Caco-2 (cell line): ENCODE measurements at places on chromosomes 16 and 17. TPM values are rescaled to one million over a fixed set of nuclear protein-coding genes. Genes with fewer than 3 reads are reported as not detected.

DNA sequence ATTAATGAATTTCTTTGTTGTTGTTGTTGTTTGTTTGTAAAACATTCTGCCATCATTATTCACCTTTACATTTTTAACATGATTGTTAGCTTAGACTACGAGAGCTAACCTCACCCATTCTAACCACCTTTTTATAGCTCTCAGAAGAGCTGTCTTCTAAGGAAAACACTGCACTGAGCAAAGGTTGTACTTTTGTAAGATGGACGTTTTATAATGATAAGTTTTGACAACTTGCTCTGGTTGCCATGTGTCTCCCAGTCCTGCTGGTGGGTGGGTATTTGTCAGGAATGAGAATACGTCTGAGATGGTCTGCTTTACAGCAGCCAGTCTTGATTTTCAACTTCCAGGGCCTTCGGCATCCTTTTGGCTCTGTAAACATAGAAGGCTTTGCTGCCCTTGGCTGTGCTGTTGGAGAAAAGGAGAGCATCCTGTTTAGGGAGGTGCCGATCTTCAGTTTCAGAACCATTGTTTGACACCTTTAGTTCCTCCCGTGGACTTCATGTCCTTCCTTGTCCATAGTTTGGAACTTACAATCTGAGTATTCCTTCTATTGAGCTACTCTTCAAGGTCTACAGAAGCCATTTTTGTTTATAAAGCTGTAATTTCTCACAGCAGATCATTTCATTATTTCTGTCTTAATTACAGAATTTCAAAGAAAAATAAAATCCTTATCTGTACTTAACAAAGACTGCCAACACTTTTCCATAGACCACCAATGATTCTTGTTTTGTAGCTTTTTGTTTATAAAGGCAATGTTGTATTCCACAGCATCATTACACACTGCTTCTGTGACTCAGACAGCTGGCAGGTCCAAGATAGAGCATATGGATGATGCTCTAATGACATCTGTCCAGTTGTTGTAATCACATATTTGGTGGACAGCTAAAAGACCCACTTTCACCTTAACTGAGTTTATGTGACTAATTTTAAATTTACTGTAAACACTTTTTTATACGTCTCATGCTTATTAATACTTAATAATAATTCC, 270.1 kb upstream of the TBX2 start:
- DNase-seq = no peak

GRCh38 chr16:51657848-51658247, 506.8 kb upstream of the SALL1 start:
- DNase-seq = no peak

TEDC2 gene
- total RNA-seq = 29.0 and 30.6 TPM in 2 replicates

GRCh38 chr17:66398617-66399016, 96.2 kb downstream of the PRKCA start:
- DNase-seq = no peak

DNA sequence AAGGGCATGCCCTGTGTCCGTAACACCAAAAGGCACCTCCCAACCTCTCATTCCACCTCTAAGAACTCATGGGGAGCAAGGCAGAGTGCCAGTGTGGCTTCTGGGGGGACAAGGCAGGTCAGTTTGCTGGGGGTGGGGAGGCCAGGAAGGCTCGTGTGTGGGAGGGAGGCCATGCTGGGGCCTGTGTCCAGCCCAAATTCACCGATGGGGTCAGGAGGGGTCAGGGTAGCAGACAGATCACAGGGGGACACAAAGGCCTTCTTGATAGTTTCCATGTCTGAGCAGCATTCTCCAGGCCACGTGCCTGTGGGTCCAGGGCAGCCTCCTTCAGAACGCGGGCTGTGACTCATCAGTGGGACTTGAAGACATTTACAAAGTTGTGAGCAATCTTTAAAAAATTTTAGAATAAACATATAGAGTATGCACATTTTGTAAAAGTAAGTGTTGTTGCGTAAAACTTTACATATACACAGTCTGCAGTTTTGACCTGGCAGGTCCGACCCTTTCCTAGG, 20.9 kb downstream of the SPACA3 start:
- DNase-seq = peak; percentile 61

- DNase-seq = no peak
These were observed 11.2 kb downstream of the NLK start for GRCh38 chr17:28053725-28054124.

DNA sequence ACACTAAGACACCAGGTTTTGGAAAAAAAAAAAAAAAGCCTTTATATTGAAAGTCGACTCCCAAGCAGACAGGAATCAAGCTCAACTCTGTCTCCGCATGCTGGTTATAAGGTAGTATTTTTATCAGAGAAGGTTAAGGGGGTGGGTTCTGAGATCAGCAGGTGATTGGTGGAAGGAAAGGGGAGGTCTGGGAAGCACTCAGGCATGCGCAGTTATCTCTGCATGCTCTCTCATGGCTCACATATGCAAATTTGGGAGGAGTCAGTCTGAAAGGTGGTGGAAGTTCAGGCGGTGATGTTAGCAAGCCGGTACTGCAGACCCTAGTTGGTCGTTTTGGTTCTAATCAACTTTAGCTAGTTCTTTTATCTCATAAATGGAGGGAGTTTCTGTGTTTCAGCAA, 357.6 kb upstream of the C16orf82 start:
- no peak for DNase-seq

- peak; percentile 54 for DNase-seq
These were observed 13.0 kb upstream of the SPNS3 start for GRCh38 chr17:4420692-4421131.

RNF167 gene
- 55.1 and 60.9 TPM in 2 replicates for total RNA-seq

DNA sequence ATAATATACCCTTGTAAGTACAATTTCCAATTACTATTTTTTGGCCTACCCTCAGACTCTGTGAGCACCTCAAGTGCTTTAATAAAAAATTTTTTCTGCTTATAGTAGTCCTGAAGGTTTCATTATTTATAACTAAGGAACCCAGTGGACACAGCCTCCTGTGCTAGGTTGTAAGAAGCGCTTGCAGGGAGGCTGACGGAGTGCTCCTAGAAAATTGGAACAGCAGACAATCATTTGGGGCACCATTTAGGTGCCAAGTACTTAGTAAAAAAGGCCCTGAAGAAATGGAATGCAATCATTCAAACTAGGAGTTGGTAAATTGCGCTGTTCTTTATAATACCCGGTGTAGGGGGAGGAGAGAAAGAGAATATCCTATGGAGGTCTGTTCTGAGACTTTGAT, 19.8 kb downstream of the CA10 start:
- no peak for DNase-seq

CYB5B gene
- 355 TPM in 2 replicates for total RNA-seq

GUCY2D gene
- total RNA-seq = 0.74 and 1.7 TPM in 2 replicates

DNA sequence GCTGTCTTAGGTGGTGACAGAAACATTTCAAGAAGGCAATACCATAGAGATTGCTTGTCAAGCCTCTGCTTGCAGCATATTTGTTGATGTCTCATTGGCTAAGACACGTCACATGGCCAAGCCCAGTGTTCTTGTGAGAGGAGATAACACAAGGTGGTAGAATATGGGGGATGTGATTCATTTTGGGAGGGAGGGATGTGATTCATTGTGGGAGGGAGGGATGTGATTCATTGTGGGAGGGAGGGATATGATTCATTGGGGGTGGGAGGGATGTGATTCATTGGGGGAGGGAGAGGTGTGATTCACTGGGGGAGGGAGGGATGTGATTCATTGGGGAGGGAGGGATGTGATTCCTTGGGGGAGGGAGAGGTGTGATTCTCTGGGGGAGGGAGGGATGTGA, 470.5 kb upstream of the SALL1 start:
- no peak for DNase-seq

GPR139 gene
- not detected in 2 replicates for total RNA-seq

DNA sequence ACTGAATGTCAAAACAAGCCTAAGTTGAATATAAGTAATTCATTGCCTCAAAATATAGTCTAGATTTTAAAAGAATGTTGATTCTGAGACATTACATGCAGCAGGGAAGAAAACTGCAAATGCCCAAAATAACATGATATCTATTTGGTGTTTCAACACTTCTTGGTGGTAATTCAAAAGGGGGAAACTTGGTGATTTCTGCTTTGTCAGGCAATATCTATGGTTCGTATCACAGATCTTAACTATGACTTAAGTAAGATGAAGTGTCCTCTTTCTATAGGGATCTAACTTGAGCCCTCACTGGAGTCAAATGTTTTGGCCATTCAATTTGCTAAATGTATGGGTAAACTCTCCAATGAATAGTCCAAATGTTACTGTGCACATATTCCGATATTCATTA, 44.6 kb downstream of the GNA13 start:
- DNase-seq = no peak

PRSS8 gene
- total RNA-seq = 237 and 271 TPM in 2 replicates

GRCh38 chr16:86444261-86444660, 66.1 kb upstream of the FOXF1 start:
- no peak for DNase-seq

DNA sequence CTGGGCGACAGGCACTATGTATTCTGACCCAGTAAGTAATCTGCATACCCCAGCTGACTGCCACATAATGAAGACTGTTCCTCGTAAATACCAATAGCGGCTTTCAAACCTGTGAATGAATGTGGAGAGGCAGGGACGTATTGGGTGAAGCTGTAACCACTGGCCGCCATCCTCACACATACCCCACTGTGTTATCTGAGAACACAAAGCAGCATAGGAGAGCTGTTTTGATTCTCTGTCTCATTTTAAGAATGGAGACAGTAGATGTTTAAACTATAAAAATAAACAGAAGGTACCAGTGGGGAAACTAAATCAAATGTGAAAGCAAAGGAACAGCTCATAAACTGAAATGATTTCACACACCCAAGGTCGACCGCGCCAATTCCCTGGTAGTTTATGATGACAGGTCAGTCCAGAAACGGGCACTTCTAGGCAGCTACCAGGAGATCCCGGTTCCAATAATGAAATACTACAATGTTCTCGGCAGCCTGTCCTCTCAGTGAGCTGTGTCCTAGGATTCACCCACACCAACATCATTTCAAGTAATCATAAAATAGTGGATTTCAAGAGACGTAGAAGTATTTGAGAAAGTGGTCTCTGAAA, 109.7 kb downstream of the ADCY9 start:
- DNase-seq = no peak

RUNDC3A gene
- total RNA-seq = 0.34 and 0.53 TPM in 2 replicates

DNA sequence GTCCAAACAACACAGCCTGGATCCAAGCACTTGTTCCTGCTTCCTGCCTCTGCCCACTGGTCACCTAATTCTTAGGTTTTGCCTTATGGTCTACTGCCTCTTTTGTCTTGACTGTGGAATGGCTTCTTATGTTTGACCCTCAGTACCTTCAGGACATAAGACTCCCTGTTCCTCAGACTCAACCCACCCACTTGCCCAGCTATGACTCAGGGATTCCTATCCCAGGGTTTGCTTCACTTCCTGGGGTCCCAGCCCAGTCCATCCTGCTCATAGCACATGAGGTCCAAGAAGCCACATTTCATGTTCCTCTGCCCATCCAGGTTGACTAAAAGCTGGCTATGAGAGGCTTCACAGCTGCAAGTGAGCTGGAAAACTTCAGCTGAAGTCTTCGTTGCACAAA, 320.9 kb upstream of the CDH5 start:
- DNase-seq = no peak

GRCh38 chr17:78082988-78083387, 45.6 kb downstream of the TMC6 start:
- no peak for DNase-seq

TEKT5 gene
- not detected in 2 replicates for total RNA-seq

DNA sequence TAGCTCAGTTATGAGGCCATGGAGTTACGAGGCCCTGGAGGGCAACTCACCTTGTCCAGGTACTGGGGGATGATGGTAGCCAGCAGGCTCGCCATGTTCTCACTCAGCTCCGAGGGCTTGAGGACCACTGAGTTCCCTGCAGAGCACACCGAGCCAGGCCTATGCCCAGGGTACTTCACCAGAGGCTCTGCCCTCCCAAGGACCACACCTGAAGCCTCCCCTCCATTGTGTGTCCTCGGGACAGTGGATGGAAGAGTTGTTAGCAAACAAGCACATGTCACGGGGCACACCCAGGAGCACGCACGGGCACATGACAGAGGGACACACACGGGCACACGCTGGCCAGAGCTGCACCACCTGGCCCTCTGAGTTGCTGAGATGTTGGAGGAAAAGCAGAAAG, 5.6 kb downstream of the ALDH3A1 start:
- DNase-seq = no peak

TAC4 gene
- 10.8 and 17.1 TPM in 2 replicates for total RNA-seq

CCL23 gene
- not detected in 2 replicates for total RNA-seq

- peak; percentile 77 for DNase-seq
These were observed 5.7 kb downstream of the ZNF319 start for GRCh38 chr16:57994778-57995177.
